ENCODE measurements at places on chromosomes 3 and 15.

DNA sequence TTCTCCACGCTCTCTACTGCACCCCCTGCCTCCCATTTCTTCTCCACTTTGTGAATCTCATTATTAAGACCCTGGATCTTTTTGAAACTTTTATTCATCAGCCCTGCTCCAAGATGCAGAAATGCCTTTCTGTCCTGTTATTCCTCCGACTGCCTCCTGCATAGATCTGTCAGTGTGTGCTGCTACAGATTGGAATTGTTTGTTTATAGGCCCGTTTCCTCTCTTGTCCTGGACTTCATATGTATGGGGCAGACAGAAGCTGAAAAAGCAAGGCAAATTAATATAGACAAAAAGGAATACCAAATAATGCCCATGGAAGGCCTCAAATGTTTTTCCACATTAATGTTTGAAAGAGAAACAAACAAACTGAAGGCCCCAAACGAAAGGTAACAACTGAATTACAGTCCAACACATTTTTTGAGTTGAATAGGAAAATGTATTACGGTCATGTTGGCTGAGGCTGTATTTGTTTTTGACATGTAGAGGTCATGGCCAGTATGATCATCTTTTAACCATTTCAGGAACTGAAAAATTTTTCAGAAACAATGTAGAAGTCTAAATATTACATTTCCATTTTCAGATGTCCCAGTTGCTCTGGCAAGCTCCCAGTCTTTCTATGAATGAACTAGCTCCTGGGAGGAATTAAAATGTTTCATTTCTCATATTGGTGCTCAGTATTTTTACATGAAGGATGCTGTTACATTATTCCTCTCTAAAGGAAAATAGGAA lies 8.8 kb downstream of the CHST2 start:
- DNase-seq, result peak; percentile 48

- peak; percentile 23 for DNase-seq
Observed at GRCh38 chr3:143832433-143832832, 15.8 kb downstream of the SLC9A9 start.

DNA sequence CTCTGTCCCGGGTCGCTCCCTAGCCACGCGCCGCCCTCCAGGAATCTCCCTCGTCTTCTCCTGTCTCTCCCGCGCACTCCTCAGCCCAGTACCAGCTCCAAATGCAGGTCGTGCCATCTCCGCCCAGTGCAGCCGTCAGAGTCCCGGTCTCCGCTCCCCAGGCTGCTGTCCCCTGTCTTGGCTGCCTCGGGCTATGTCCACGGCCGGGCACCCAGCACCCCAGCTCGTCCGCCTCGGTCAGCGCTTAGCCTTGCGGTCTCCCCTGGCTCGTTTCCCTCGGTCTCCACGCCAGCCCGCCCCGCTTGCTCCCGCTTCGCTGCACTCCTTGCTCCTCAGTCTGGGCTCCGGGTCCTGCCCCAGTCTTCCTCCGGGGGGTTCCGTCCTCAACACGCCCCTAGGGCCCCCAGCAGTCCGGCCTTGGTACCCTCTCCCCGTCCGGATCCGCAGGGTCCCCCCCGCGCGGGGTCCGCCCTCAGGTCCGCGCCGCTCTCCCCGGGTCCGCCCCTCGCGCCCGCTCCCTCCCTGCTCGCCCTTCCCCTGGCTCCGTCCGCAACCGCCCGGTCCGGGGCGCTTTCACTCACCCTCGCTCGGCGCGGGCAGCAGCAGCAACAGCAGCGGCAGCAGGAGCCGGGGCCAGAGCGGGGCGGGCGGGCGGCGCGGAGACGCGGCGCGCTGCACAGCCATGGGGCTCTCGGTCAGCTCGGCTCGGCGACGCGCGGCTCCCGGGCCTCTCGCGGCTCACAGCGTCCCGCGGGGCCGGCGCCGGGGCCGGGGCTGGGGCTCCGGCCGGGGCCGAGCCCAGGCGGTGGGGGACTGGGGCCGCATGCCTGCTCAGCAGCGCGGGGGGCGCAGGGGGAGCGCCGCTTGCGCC lies 462 bp downstream of the IGDCC3 start:
- peak; percentile 24 for DNase-seq

GRCh38 chr3:165617134-165617533 lies 220.1 kb downstream of the BCHE start:
- no peak for DNase-seq

DNA sequence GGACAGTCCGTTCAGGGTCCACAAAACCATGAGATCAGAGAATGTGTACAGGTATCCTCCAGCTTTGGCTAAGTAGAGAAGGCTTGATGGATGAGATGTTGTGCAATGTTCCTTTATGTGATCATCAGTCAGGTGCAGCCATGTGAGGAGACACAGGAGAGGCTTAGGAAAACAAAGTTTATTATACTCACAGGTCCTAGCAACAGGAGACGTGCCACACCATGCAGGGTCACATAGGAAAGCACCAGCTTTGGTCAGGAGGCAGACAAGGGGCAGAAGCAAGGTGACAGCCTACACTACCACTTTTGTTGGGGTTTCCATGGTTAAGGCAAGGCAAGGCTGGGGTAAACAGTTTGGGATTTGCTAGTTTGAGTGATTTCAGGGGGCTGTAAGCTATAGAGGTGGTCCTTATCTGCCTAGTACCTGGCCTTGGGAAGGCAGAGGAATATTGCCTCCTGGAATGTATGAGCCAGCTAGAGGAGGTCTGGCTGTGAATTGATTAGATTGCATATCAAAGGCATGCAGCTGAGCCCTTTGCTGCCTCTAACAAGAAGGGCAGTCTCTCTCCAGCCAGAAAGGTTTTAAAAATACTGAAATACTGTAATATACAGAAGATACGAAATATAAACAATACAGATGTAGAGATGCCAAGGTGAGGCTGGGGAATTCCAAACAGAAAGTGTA lies 248.6 kb downstream of the RYR3 start:
- no peak for DNase-seq
